ENCODE measurements at places on chromosomes 16 and 17. TPM values are rescaled to one million over a fixed set of nuclear protein-coding genes. Genes with fewer than 3 reads are reported as not detected.

Gene PERCC1
- not detected for total RNA-seq

Gene TP53TG3F
- total RNA-seq = not detected

Gene KRT9
- not detected for total RNA-seq

Gene FBXW10B
- total RNA-seq = 0.22 TPM

Gene TERB1
- total RNA-seq = 0.22 TPM

Gene SLC16A5
- total RNA-seq = 4.7 TPM

Gene FADS6
- total RNA-seq = not detected

Gene HOXB2
- 8.1 TPM for total RNA-seq

Gene GJD3
- not detected for total RNA-seq

Gene LRRC46
- not detected for total RNA-seq

Gene GPATCH8
- 37.5 TPM for total RNA-seq

Gene CUEDC1
- total RNA-seq = 12.1 TPM

Gene RAC3
- 21.4 TPM for total RNA-seq

Gene CRYM
- not detected for total RNA-seq

Gene NCBP3
- 48.7 TPM for total RNA-seq

Gene KRTAP16-1
- total RNA-seq = not detected

Gene GRB7
- total RNA-seq = 0.07 TPM

Gene TPSG1
- not detected for total RNA-seq

Gene RAB11FIP3
- total RNA-seq = 34.2 TPM

Gene PNMT
- not detected for total RNA-seq

Gene PABPN1L
- total RNA-seq = not detected

Gene PRSS33
- total RNA-seq = not detected

Gene XYLT1
- 2.2 TPM for total RNA-seq

Gene LRRC3C
- total RNA-seq = not detected

Gene RNF157
- 0.22 TPM for total RNA-seq

Gene TAF15
- 96.1 TPM for total RNA-seq

Gene ERN2
- not detected for total RNA-seq

Gene SLC25A10
- total RNA-seq = 23.7 TPM

Gene RFWD3
- 56.7 TPM for total RNA-seq

Gene SPNS2
- 13.4 TPM for total RNA-seq

Gene CDC27
- 217 TPM for total RNA-seq

Gene AMZ2
- total RNA-seq = 60.6 TPM

Gene ZG16B
- not detected for total RNA-seq

Gene MT3
- total RNA-seq = not detected

Gene PRCD
- 0.65 TPM for total RNA-seq

Gene CCL4L2
- not detected for total RNA-seq

Gene KIF18B
- total RNA-seq = 12.0 TPM

Gene SNX20
- total RNA-seq = not detected

Gene CREBBP
- total RNA-seq = 34.5 TPM

Gene ST6GALNAC2
- total RNA-seq = 0.22 TPM

Gene SLC5A11
- not detected for total RNA-seq

Gene GPRC5B
- 23.5 TPM for total RNA-seq

Gene SCARF1
- total RNA-seq = 95.1 TPM
